NCI-H82 (cell line): ENCODE measurements at places on chromosomes 3 and 15.

DNA sequence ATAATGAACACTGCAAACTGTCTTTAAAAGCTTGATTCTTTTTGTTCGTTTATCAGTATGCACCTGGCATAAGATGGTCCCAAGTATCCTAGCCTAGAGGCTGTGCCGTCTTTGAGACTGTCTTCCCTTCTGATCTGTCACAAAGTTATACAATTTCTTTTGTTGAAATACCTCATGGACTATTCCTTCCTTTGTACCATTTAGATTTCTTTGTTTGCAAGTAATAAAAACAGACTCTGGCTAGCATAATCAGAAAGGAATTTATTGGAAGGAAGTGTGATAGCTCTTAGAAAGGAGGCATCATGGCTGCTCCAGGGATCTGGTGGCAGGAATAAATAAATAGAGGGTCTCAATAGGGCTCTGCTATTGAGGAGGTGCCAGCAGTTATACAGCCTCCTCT is 280.4 kb downstream of the SLC9A9 start:
- DNase-seq = no peak

DNA sequence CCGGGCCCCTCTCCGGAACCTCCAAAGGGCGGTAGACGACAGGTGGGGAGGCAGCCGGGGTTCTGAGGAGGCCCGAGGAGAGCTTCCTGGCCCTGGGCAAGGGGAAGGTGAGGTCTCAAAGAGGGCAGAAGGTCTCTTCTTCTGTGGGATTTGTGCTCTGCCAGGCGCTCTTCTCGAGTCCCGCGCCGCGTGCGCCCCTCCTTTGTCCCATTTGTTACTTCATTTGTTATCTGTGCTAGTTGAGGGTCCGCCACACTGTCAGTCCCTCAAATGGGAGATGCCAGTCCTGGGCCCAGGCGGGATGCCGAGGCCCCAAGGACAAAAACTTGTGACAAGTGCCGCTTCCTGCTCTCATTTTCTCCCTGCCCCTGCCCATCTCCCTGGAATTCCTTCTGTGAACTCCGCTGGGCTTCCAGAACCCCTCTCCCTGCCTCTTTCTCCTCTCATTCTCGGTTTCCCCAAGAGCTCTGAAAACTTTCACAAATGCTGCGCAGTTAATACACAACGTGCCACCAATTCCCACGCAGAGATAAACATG is 1.5 kb downstream of the ST8SIA2 start:
- no peak for DNase-seq

DNA sequence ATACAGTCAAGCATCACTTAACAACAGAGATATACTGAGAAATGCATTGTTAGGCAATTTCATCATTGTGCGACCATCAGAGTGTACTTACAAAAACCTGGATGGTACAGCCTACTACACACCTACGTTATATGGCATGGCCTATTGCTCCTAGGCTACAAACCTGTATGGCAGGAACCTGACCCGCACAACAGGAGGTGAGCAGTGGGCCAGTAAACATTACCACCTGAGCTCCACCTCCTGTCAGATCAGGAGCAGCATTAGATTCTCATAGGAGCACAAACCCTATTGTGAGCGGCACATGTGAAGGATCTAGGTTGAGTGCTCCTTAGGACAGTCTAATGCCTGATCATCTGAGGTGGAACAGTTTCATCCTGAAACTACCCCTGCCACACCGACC is 89.7 kb downstream of the SCAPER start:
- no peak for DNase-seq

DNA sequence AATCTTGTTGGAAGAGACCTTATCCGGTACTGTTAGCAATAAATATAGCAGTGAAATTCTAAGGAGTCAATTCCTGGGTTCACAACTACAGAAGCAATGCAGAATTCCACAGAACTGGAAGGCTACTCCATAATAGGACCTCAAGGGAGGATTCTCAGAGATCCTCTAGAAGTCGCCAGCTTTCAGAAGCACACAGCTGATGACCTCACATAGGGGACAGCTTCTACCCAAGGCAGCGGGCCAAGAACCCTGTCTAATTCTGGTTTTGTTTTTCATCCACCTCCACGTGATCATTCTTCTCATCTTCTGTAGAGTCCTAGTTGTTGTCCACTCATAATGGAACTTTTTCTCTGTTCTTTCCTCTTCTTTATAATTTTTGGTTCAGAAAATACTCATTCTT is 99.4 kb downstream of the ERC2 start:
- DNase-seq = no peak

DNA sequence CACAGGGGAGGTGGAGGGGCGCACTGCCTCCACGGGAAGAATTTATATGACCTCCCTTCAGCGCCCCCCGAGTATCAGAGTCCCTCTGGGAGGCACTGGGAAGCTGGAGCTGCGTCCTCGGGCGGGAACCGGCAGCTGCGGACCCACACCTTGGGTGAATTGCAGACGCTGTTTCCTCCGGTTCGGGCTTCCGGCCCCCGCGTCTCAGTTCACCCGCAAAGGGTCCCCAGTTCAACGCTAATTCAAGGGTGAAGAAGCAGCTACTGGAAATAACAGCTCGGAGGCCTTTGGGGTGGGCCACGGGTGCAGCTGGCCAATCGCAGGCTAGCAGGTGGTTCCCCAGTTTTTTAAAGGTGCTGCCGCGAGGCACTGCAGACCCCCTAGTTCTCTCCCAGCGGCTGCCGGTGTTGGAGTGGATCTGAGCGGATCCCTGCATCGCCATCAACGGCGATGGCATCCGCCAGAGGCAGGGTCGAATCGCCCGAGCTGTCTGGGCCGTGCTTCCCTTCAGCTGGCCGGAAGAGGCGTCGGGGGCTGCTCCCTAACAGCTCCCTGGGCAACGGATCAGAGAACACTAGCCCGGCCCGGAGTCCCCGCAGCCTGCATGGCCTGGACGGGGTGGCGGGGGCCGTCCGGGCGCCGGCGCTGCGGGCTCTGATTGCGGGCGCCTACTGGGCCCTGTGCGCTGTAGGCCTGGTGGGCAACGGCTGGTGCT is 19.4 kb upstream of the ADAMTS7 start:
- no peak for DNase-seq

DNA sequence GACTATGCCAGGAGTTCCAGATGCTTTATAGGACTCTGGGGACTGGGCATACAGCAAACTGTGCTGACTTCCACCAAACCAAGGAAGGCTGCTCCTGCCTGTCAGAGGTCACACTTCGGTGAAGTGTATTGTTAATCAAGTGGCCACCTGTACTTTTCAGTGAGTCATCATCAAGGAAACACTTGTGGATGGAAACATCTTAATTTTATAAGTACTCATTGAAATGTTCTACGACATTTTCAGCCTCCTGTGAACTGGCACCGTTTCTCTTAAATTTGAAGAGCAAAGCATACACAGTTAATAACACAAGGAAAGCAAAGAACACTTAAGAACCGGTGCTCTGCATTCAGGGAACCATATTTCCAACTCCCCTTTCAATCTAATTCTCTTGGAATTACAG is 801.7 kb upstream of the DPPA4 start:
- DNase-seq = no peak

DNA sequence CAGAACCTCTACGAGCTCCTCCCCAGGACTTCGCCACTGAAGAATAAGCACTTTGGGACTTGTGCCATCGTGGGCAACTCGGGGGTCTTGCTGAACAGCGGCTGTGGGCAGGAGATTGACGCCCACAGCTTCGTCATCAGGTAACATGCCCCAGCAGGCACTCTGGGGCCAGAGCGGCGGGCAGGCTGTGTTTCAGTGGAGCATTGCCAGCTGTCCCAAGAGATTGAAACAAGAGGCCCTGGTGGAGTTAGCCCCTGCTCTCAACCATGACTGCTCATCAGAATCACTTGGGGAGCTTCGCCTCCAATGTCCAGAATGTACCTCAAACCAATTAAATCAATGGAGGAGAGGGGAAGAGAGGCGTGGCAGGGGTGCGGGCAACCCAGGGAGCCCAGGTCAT is 44.8 kb downstream of the ST8SIA2 start:
- no peak for DNase-seq

DNA sequence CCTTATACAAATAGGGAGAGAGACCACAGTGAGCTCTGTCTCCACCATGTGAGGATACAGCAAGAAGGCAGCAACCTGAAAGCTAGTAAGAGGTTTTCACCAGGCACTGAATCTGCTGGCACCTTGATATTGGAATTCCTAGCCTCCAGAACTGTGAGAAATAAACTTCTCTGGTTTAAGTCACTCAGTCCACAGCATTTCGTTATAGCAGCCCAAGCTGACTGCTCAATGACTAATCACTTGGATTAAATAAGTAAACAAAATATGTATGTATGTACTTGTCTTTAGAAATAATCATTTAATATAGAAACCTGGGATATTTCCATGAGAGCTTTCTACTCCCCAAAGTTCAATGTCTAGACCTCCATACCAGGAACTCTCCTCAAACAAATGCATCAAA is 162.0 kb downstream of the IMPG2 start:
- no peak for DNase-seq
